ENCODE measurements at places on chromosomes 3 and 15.

GRCh38 chr3:14181253-14181652 lies 2.6 kb downstream of the LSM3 start:
- DNase-seq: no peak

DNA sequence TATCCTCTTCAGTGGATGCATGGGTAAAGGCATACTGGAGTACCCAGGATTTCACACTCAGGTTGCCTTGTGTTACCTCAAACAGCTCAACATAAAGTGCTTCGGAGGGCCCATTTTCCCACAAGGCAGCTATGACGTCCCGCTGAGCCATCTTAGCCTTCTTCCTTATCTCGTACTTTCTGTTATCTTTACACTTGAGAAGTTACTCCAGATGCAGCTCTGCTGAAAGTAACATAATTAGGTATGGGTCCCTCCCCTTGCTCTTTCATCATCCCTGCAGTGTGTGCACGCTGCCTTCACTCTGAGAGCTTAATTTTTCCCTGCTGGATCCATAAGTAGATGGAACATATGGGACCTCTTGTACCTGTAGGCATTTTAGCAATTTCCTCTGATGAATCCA lies 410.3 kb downstream of the AGBL1 start:
- DNase-seq: no peak

DNA sequence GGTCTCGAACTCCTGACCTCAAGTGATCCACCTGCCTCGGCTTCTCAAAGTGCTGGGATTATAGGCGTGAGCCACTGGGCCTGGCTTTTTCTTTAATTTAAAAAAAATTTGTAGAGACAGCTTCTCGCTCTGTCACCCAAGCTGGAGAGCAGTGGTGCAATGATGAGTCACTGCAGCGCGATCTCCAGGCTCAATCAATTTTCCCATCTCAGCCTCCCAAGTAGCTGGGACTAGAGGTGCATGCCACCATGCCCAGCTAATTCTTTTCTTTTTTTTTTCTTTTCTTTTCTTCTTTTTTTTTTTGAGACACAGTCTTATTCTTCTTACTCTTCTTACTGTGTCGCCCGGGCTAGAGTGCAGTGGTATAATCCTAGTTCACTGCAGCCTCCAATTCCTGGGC lies 19.8 kb downstream of the TUBGCP4 start:
- DNase-seq: no peak

DNA sequence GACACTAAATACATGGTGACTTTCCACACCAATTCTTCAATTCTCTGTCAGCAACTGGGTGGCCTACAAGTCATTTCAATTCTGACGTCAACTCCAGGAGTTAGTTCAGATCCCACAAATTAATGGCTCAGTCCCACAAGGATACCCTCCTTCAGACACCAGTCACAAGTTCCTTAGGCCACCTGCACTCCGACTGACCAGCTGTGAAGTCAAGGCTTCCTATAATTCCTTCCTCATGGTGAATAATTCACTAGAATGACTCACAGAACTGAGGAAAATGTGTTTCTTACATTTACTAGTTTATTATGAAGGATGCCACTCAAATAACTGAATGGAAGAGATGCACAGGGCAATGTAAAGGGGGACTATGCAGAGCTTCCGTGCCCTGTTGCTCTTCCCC lies 6.3 kb upstream of the PIAS1 start:
- DNase-seq: no peak

DNA sequence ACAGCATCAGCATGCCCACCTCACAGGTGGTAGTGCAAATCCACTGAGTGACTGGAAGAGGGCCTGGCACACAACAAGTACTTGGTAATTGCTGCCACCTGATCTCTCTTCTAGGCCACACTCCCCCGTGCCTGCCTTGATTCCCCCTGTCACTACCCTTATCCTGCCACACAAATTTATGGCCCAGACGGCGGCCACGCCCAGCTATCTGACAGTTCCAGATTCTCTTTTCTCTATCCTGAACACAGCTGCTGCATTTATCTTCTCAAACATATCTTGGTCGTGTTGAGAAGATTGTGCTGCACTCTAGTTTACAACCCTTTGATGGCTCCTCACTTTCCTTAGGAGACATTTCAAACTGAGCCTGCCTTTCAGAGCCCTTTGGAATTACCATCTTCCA lies 585.2 kb downstream of the NTRK3 start:
- DNase-seq: no peak

- DNase-seq: no peak
These were observed 719 bp upstream of the SRPRB start for GRCh38 chr3:133804896-133805295.

- DNase-seq: no peak
These were observed 100.3 kb downstream of the FNDC3B start for GRCh38 chr3:172139528-172140276.

DNA sequence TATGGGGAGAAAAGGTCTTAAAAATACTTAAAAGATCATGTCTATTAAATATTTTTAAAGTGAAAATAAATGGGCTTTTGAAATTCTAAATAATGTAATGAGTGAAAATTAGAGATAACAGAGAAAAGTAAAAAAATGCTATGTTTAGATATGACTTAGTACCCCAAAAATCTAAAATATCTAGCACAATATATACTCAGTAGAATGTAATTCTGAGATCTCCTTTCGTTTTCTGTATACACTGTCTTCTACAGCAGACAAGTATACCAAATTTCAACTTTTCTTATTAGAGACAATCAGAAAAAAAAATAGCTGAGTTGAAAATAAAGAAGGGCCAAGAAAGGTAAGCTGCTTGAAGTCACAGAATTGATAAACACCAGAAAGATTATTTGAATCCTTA lies 140.8 kb downstream of the ADAM10 start:
- DNase-seq: no peak

DNA sequence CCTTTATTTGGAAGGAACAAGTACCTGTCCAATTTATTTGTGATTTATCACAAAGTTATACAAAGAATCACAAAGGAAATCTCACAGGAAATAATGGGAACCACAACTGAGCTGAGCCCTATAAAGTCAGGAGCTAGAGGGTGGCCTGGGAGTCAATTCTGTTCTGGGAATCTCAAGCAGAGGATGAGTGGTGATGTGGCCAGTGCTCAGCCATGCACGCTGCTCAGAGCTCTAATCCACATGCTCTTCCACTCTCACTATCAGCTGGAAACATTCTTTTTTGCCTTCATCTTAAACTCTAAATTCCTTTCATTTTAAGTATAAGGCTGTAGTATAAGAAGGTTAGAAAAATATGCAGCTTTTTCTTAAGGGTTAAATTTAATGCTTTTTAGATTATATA lies 36.6 kb downstream of the UACA start:
- DNase-seq: no peak

GRCh38 chr3:100602506-100603444 lies 6.6 kb upstream of the ADGRG7 start:
- peak; percentile 52 for DNase-seq

- DNase-seq: no peak
These were observed 495.4 kb downstream of the FOXP1 start for GRCh38 chr3:71088019-71088708.

DNA sequence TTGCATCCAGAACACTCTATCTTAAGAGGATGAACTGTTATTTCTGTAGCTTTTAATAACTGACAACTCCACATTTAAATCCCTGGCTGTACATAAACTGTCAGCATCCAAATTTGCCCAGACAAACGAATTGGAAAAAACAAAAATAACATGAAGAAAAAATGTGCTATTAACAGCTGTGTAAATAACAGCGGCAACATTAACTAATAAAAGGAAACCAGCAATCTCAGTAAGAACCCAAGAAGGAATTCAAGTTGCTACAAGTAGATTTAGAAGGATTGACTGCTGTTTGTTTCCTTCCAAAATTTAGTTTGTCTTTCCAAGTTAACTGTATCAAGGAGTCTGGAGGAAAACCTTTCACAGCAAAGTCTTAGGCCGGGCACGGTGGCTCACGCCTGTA lies 550.6 kb upstream of the MDFIC2 start:
- no peak for DNase-seq

GRCh38 chr15:82566690-82567089 lies 26.4 kb upstream of the RPS17 start:
- no peak for DNase-seq

DNA sequence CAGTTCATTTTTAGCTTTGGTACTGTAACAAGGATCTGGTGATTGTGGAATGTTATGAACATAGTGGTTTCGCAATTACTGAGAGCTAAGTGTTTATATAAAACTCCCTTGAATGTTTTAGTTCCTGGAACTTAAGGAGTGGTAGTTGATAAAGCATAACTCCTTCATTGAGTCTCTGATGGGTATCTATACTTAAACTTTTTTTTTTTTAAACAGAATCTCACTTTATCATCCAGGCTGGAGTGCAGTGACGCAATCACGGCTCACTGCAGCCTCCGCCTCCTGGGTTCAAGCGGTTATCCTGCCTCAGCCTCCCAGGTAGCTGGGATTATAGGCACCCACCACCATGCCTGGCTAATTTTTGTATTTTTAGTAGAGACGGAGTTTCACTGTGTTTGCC lies 11.3 kb downstream of the PRKCI start:
- DNase-seq: no peak

- DNase-seq: no peak
These were observed 58.3 kb downstream of the CACNA1D start for GRCh38 chr3:53552730-53553129.

DNA sequence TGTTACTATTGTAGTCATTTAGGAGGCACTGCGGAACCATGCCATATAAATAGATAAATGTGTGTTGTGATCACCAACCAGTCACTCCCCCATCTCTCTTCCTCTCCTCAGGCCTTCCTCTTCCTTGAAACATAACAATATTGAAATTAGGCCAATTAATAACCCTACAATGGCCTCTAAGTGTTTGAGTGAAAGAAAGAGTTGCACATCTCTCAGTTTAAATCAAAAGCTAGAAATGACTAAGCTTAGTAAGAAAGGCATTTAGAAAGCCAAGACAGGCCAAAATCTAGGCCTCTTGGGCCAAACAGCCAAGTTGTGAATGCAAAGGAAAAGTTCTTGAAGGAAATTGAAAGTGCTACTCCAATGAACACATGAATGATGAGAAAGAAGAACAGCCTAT lies 8.1 kb upstream of the DNASE1L3 start:
- no peak for DNase-seq

GRCh38 chr15:63358241-63359029 lies 23.2 kb downstream of the CA12 start:
- DNase-seq: no peak

DNA sequence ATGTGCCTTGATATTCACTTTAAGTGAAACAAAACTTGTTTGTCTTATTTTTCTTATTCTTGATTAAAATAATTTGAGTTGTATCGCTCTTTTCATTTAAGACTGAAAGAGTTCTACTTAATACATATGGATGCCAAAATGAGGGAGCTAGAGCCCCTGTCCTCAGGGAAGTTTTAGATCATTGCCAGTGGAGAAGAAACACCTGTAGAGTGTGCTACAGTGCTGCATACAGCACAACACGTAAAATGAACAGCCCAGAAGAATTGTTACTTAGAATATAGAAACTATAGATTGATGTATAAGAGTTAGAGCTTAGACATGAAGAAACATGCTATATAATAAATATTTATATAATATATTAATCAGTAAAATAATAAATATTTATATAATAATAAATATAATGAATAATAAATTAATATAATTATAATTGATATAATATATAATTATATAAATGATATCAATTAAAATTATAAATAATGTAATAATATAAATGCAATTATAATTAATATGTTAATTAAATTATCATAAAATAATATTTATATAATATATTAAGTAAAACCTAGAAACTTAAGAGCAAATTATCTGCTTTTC lies 1234.7 kb downstream of the ROBO2 start:
- no peak for DNase-seq

GRCh38 chr15:83105440-83105839 lies 2.0 kb upstream of the TM6SF1 start:
- DNase-seq: no peak

GRCh38 chr3:194091141-194091540 lies 44.8 kb upstream of the HES1 start:
- no peak for DNase-seq

GRCh38 chr15:88664151-88664778 lies 25.4 kb downstream of the ISG20 start:
- DNase-seq: no peak

DNA sequence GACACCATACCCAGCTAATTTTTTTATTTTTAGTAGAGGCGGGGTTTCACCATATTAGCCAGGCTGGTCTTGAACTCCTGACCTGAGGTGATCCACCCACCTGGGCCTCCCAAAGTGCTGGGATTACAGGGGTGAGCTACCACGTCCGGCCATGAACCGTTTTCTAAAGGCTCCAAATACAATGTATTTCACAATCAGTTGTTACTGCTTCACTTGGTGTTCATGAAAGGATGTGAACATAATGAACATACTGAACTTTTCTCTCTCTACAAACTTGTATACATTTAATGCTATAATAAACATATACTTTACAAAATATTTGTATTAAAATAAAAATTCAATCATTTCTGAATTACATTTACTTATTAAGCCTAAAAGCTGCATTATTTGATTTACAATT lies 28.9 kb downstream of the TBL1XR1 start:
- no peak for DNase-seq

GRCh38 chr3:178850450-178851190 lies 221.0 kb downstream of the ZMAT3 start:
- DNase-seq: no peak

GRCh38 chr3:118573912-118574311 lies 460.7 kb downstream of the IGSF11 start:
- DNase-seq: no peak

DNA sequence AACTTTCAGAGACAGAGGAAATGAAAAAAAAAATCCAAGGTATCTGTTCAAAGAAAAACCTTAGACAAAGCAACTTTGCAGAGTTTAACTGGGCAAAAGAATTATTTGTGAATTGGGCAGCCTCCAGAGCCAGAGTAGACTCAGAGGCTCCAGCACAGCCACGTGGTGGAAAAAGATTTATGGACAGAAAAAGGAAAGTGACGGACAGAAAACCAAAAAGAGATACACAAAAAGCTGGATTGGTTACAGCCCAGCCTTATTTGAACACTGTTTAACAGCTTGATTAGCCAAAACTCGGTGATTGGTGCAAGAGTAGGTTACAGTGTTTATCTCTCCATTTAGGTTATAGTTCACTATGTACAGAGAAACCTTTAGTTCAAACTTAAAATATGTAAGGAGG lies 23.7 kb upstream of the GPD1L start:
- DNase-seq: no peak

GRCh38 chr3:152026033-152026556 lies 152.7 kb downstream of the SUCNR1 start:
- no peak for DNase-seq

GRCh38 chr3:51739110-51739509 lies 32.2 kb downstream of the GRM2 start:
- DNase-seq: no peak

GRCh38 chr3:126056681-126057500 lies 27.0 kb downstream of the SLC41A3 start:
- no peak for DNase-seq
